ENCODE measurements at places on chromosomes 4 and X.

DNA sequence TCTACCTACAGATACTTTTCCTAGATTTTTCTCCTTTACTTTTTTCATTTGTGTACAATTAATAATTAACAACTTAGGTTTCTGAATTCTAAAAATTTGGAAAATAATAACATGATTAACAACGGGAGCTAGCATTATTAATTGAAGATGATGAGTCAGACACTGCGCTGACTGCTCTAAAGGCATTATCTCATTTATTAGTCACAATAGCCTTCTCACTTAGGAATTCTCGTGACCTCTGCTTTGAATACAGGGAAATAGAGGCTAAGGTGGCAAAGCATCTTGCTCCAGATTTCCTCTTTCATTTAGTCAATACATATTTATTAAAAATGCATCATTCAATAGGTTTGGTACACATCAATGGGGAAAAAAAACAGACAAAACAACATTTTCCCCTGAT is 441.3 kb downstream of the PCDH18 start:
- DNase-seq = no peak

DNA sequence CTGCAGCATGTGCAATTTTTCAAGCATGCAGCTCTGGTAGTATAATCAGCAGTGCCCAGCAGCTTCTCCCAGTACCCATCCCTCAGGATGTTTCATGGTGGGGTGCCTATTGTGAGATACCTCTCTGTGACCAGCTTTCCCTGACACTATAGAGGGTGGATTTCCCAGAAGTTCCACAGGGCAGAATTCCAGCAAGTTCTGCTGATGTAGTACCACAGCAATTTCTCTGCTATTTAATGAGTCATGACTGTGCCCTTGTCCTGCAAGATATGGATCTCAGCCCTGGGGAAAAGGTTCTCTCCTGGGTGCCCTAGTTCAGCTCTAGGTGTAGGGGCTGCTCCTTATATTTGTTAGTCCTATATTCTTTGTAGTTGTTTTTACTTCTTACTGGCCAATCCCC is 174.8 kb downstream of the ENOX2 start:
- no peak for DNase-seq

DNA sequence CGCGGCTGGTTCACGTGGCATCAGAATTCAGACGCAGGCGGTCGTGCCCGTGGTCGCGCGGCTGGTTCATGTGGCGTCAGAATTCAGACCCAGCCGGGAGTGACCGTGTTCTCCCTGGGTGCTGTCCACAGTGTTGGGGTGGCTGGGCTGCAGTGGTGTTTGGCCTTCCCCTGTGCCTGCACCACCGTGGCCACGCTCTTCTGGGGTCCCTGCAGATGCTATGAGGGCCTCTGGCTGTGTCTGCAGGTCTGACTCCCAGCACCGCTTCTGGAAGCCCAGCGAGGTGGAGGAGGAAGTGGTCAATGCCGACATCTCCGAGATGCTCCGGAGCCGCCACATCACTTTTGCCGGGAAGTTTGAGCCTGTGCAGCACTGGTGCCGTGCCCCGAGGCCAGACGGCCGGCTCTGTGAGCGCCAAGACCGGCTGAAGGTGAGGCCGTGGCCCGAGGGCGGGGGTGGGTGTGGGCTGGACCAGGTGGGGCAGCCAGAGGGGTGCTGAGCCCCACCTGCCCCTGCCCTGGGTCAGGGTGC is 26.4 kb downstream of the NKX1-1 start:
- no peak for DNase-seq

DNA sequence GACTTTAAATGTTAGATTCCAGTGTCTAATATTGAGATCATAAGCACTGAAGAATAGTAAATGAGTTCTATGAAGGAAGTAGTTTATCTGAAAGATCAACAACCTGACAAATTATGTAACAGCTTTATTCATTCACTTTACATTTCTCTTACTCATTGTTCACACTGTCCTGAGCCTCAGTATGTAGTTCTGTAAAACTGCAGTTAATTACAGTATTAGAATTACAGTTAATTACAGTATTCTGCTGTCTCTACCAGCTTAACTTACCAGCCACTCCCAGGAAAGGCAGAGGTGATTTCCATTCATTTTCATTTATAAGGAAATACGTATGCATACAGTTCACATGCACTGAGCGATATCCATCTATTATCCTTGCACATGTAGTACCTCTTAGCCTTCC is 32.7 kb downstream of the NFKB1 start:
- DNase-seq = no peak

DNA sequence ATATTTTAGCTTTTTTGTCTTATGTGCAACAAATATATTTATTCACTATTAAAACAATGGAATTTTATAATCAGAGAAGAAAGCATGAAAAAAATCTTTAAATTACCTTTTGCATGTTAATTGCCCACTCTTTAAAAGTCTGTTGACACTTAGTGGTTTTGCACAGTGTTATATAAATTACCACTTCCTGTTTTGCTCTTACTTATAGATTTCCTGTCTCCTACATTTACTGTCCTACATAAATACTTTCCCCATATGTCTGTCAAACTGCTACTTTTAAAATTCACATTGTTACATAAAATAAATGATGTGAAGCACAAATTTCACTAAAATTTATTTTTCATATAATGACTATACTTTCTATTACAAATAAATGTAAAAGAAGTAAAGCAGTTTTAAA is 161.1 kb upstream of the NDST4 start:
- DNase-seq = no peak

GRCh38 chrX:154516656-154517100 is 646 bp upstream of the FAM3A start:
- DNase-seq = no peak

DNA sequence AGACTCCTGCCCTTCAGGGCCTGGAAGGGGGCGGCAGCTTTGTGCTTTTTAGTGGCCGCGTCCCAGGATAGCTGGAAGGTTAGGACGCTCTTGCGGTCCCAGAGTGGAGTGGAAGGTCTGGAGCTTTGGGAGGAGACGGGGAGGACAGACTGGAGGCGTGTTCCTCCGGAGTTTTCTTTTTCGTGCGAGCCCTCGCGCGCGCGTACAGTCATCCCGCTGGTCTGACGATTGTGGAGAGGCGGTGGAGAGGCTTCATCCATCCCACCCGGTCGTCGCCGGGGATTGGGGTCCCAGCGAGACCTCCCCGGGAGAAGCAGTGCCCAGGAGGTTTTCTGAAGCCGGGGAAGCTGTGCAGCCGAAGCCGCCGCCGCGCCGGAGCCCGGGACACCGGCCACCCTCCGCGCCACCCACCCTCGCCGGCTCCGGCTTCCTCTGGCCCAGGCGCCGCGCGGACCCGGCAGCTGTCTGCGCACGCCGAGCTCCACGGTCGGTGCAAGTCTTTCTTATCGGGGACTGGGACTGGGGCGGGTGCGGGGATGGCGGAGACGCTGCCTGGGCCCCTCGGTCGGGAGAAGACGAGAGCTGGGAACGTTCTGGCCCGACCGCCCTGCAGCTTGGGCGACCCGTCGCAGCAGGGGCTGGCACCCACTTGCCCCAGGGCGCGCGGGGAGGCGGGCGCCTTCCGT is at the start of gene EDNRA:
Gene EDNRA (plus strand): TSS at position 207 of the 686 bp plus-strand sequence. CDS start 4,585 bp downstream, outside the sequence.
- DNase-seq = no peak

- DNase-seq = no peak
These were observed 9.6 kb upstream of the MTMR1 start for GRCh38 chrX:150683536-150684146.

DNA sequence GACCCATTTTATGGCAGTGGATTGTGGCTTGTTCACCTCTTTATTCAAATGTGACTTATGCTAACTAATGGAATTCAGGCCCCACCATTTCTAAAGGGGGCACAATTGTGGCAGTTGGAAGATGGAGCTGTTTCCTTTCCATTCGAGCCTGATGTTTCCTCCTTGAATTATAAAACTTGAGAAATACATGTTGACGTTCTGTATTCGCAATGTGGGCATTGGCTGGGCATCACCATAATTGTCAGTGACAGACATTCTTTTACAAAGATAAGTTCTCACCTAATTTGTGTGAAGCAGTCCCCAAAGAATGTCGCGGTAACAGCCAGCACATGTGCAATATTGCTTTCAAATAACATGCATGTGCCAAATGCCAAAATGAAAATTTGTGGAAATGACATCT is 1070.2 kb upstream of the TENM3 start:
- no peak for DNase-seq

GRCh38 chr4:75710246-75710645 is 14.1 kb upstream of the USO1 start:
- DNase-seq = no peak

GRCh38 chrX:68084765-68085164 is 348.5 kb downstream of the OPHN1 start:
- DNase-seq = no peak

DNA sequence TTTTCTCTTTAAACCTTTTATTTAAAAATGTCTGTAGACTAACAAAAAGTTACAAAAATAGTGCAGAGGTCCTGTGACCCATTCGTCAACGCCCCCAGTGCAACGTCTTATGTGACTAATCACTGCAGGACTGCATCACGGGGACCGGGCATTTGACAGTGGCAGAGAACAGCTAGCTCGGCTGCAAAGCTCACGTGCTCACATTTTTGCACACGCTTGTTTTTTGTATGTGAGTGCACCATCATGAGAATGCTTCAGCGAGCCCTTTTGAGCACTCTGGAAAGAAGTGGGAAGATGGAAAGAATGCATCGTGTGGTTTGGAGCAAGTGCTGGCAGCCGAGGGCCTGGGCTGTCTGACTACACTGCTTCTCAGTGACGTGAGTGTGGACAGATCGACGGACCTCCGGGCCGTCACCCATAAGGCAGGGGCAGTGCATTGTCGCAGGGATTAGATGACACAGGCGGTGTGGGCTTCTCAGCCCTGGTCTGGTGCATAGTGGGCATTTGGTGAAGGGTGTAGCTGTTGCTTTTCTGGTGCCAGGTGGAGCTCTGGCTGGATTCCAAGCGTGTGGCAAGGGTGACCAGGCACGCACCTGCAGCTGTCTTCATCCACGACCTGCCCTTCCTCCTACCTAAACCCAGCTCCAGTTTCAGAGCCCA is 17.7 kb downstream of the SPON2 start:
- no peak for DNase-seq

- no peak for DNase-seq
These were observed 1018.8 kb upstream of the HS3ST1 start for GRCh38 chr4:12447451-12447850.

DNA sequence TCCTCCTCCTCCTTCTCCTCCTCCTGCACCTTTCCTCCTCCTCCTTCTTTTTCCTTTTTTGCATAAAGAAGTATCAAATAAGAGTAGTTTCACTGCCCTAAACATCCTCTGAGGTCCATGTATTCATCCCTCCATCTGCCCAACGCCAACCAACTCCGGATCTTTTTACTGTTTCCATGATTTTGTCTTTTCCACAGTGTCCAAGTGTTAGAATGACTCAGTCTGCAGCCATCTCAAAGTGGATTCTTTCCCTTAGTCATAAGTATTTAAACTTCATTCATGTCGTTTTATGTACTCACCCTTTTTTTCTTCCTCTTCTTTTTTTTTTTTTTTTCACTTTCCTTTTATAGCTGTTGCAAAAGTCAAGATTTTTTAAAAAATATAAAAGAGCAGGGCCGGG is 12.9 kb downstream of the CSF2RA start:
- no peak for DNase-seq

Data from stimulated activated CD4-positive, alpha-beta T cell treated with anti-CD3 and anti-CD28 coated beads, Interleukin-1b, Interleukin-23, amount 100 ng/mL, for 1 hour (primary cell).